ENCODE measurements at places on chromosomes 3 and 15.

DNA sequence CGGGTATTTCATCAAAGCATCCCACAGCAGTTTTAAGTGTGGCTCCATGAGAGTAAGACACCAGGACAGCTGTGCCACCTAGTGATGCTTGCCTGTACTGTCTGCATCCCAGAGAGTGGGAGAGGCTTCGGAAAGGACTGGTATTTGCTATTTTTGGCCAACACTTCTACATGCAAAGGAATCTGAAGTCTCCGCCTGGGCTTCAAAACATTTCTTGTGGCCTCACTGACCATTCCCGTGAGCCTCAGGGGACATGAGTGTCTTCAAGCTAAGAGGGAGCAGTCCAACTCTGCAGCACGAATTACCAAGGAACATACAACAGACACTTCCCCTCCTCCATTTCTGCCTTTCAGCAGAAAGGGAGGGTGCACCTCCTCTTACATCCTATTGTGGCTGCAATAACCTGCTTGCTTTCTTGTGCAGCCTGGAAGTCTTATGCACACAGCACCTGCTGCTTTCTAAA, 177.5 kb downstream of the RORA start:
- DNase-seq, result no peak

DNA sequence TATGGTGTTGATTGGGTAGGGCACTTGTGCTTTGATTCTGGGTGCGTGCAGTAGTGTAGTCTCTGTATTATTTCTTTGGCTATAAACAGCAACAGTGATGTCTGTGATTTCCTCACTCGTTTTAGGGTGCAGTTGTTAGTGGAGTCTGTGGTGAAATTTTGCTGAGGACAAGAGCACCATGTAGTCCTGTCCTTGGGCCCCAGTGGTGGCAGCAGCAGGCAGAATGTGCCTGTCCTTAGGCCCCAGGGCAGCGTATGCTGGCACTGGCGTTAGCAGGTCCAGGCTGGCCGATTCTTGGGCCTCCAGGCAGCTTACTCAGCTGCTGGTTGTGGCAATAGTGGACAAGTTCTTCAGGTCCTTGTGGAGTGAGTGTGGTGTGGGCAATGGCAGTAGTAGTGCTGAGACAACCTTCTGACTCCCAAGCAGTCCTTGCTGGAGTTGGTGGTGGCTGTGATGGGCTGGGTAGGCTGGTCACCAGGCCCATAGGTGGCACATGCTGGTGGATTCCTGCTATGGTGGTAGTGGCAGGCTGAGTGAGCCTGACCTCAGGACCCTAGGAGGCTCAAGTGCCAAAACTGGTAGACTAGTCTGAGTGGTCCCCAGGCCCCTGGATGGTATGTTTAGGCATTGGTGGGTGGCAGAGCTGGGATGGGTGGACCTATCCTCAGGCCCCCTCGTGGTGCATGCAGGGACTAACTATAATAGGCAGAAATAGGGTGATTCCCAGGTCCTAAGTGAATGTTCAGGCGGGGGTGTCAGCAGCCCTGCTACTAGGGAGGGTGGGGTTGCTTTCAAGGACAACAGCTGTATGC, 56.3 kb downstream of the TNFAIP8L3 start:
- no peak for DNase-seq

GRCh38 chr15:66994927-66995656, 70.3 kb upstream of the SMAD3 start:
- no peak for DNase-seq

- DNase-seq, result no peak
These were observed 20.2 kb downstream of the HDAC11 start for GRCh38 chr3:13500133-13500885.

- DNase-seq, result no peak
These were observed 33.6 kb downstream of the ZDHHC3 start for GRCh38 chr3:44942202-44942921.

- DNase-seq, result no peak
These were observed 28.7 kb upstream of the BFSP2 start for GRCh38 chr3:133371181-133371580.

DNA sequence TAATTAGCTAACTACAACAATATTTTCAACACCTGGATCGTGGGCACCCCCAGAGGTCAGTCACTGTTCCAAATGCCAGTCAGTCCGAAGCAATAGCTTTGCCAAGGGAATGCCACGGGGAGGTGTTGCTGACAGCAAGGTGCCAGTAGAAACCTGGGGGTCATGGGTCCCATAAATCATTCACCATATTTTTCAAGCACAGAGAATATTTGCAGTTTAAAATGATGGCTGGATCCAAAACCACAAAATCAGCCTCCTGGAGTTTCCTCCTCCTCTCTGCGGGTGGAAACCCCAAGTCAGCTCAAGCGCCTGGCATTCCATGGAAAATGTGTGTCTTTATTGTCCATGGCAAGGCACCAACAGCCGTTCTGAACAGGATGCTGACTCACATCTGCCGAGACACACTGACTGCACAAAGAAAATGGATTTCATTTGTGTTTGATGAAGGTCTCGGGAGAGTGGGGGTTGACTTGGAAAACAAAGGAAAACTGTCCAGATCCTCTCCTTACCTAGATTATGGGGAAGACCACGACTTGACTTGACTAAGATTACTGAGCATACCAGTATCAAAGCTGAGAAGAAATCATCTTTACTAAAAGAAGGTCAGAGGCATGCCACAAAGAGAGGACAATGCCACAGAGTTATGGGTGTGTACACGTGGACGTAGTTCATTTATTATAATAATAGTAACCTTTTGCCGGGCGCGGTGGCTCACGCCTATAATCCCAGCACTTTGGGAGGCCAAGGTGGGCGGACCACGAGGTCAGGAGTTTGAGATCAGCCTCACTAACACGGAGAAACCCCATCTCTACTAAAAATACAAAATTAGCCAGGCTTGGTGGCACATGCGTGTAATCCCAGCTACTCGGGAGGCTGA, 26.4 kb downstream of the ANXA2 start:
- no peak for DNase-seq

GRCh38 chr15:40830884-40831283, 2.4 kb upstream of the PPP1R14D start:
- no peak for DNase-seq

- no peak for DNase-seq
These were observed 196.8 kb downstream of the PLCL2 start for GRCh38 chr3:17081520-17081919.

- DNase-seq, result no peak
These were observed 20.7 kb upstream of the GSK3B start for GRCh38 chr3:120114981-120115380.

GRCh38 chr3:138222131-138222941, 35.2 kb downstream of the ARMC8 start:
- no peak for DNase-seq

GRCh38 chr3:110562621-110563020, 509.0 kb upstream of the NECTIN3 start:
- no peak for DNase-seq

DNA sequence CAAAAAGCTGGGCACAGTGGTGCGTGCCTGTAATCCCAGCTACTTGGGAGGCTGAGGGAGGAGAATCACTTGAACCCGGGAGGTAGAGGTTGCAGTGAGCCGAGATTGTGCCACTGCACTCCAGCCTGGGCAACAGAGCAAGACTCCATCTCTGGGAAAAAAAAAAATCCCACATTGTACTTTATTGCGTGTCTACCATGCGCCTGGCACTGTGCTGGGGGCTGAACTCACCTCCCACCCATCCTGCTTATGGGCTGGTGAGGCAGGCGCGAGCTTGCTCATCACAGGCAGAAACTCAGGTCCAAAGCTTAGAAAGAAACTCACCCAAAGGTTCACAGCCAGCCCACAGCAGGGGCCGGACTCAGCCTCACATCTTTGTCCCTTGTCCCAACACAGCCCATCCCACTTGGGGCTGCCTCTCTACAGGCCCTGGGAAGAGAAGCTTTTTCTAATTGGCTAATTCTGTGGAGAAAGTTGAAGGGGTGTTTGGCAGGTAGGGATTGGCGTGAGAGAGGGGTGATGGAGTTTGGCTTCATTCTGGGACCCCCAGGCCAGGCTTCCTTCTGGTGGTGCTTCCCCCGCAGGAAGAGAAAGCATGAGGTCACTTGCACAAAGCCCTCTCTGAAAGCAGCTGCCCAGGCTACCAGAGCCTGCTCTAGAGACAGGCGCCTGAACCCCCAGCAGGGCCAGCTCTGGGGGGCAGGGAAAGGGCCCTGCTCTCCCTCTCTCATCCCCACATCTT, 122.6 kb upstream of the SMAD3 start:
- no peak for DNase-seq

- DNase-seq, result no peak
These were observed 20.9 kb upstream of the VILL start for GRCh38 chr3:37969596-37970100.

DNA sequence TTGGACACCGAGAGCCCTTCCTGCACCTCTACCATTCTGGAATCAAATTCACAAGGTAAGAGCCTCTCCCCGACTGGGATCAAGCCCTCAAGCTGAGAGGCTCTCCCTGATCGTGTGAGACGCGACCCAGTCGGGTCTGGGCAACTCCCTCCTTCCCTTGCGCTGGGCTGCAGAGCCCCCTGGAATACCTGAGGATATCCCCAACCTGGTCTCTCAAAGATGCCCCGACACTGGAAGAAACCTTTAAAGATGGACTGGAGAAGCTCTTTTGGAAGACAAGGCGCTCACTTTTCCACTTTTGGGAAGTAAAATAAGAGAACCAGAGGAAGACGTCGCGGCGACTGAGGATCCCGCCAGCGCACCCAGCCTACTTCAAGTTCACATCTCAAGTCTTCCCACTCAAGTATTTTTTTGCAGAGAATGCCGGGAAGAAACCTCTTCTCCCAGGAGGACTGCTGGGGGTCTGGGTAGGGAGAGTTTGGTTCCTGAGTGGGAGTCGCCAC, 33.8 kb downstream of the ZIC4 start:
- no peak for DNase-seq

DNA sequence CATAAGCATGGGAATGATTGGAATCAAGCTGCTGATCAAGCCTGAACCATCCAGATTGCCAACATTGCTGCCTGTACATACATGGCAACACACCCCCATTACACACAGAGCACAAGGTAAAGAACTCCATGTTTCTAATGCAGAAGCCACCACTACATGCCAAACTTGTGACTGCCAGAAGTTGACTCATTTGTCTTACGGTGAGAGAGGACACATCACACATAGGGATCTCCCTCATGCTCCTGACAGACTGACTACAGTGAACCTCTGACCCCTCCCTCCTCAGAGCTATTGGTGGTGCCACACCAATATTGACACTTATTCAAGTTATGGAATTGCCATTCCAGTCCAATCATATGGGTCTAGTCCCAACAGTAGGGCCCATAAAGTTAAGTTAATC, 42.3 kb downstream of the EFHB start:
- no peak for DNase-seq

GRCh38 chr15:82900511-82901060, 51.9 kb downstream of the HOMER2 start:
- DNase-seq, result no peak

DNA sequence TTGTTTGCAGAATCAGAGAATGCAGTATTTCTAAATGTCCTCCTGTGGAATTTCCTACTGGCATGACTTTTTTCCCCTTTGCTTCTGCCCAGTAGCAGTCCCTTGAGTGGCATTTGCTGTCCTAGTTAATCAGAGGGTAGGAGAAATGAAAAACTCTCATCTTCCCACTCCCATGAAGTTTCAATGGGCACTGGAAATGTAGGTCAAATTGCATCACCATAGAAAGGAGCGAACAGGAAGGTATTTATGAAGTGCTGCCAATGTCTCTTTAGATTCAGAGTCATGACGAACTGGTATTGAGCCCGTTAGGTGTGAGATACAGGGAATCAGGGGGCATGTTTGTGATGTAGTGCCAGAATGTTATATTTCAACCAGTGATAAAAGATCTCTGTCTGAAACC, 23.2 kb downstream of the ATXN7 start:
- no peak for DNase-seq

DNA sequence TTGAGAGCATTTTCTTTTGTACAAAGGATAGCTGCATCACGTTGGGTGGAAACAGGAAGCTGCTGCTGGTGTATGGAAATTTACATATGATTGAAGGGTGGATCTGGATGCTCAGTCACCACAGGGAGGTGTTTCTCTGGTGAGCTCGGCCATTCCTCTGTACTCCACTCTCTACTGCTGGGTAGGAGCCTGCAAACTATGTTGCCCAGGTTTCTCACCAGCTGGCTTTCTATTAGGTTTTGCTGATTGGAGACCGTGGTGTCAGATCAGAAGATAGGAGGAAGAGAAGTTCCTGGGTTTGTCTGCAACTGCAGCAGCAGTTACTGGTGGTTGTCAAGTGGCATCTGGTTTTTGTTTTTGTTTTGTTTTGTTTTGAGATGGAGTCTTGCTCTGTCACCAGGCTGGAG, 61.7 kb downstream of the TAMM41 start:
- no peak for DNase-seq

DNA sequence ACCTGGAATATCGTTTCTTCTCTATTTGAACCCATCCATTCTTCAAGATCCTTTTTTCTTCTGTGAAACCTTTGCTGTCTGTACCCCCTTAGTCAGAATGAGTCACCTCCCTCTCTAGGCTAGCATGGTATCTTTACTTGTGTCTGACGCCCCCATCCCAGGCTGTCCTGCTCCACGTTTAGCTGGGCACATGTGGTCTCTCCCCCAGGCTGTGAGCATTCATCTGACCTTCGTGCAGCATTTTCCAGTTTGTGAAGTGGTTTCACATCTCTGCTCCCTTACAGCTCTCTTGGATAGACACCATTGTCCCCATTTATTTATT, 14.3 kb upstream of the TLE3 start:
- DNase-seq, result no peak

Measured in left renal pelvis (tissue), 4 donors.